HCT116 (cell line): ENCODE measurements at places on chromosomes 7 and 10.

- H3K27me3 ChIP-seq: no peaks in the 10 kb centered on the region
- peaks cover 6% of the 10 kb centered on the region; the same call in 1 of the 2 replicates for H3K4me1 ChIP-seq
- no peaks in the 10 kb centered on the region for H3K36me3 ChIP-seq
These were observed 99.2 kb downstream of the HECW1 start for GRCh38 chr7:43211693-43212092.

- no peaks in the 10 kb centered on the region for H3K4me1 ChIP-seq
- H3K27ac ChIP-seq: no peak overlapping the region
- no peaks in the 10 kb centered on the region for H3K27me3 ChIP-seq
- no peak overlapping the region for H3K4me3 ChIP-seq
These were observed 182.0 kb upstream of the PHYHIPL start for GRCh38 chr10:58994226-58995057.

- H3K27me3 ChIP-seq: no peaks in the 10 kb centered on the region
- no peaks in the 10 kb centered on the region for H3K36me3 ChIP-seq
- DNase-seq: no peak
- no peak overlapping the region for H3K27ac ChIP-seq
- H3K4me1 ChIP-seq: peaks cover 10% of the 10 kb centered on the region; the same call in 1 of the 2 replicates
These were observed 63.1 kb upstream of the ADRB1 start for GRCh38 chr10:113980408-113981087.

DNA sequence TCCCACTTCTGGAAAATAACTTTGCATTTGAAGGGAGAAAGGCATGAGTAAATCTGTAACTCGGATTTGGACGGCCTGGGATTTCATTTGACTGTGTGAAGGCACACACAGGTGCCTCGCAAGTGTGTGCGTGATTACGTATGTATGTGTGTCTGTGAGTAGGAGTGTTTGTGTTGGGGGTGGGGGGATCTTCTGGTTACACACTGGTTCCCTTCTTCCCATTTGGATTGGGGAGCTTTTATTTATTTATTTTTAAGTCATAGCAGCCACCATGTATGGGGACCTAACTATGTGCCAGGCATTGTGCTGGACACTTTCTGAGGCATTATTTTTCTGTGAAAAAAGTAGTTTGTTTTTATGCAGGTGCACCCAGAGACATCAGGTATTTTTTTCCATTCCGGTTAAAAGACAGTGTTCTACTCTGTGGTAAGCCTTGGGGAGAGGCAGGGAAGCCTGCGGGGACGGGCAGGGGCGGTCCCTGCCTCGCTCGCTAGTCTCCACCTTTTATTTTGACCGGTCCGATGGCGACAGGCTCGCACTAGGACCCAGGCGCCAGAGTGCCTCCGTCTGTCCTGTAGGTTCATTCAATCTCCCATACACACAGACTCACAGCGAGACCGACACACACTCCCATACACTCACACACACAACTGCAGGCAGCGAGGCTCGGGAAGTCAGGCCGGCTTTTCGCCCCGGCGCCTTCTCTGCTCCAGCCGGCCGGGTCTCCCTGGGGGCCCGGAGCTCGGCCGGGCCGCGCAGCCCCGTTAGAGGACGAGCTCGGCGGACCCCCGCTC is at the start of gene MXI1:
MXI1 (plus strand) TSS at position 595 of the 794 bp plus-strand sequence. CDS start 204 bp downstream, outside the sequence.
- H3K36me3 ChIP-seq: no peaks in the 10 kb centered on the region
- peak; percentile 85 for DNase-seq
- peak within 1 kb of the TSS; percentile 44; the same call in 1 of the 2 replicates for H3K27ac ChIP-seq

GRCh38 chr10:122992031-122992585 is 11.9 kb downstream of the PSTK start:
- H3K27ac ChIP-seq: no peak overlapping the region
- no peak for DNase-seq
- no peaks in the 10 kb centered on the region for H3K4me1 ChIP-seq
- peaks cover 17% of the 10 kb centered on the region; the same call in 1 of the 2 replicates for H3K36me3 ChIP-seq
- H3K27me3 ChIP-seq: no peaks in the 10 kb centered on the region
- H3K4me3 ChIP-seq: no peak overlapping the region

DNA sequence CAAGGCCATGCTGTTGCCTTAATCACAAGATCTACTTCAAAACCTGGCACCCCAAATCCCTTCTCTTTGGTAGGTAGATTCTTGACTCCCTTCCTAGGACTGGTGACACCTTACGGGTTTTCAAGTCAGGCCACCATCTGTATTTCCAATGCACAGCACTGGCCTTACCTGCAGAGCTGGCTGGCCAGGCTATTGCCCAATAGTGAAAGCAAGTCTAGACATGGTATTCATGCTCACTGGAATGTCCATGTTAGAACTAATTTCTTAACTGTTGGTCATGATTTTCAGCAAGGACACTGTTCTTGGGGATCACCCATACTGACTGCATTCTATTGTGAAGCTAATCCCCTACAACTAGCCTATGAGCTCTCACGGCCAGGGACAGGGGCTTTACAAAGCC is 313.1 kb upstream of the RNF32 start:
- H3K27me3 ChIP-seq: 0 out of 2 replicates have a peak, but pooled peaks cover 24% of the 10 kb centered on the region
- no peak overlapping the region for H3K4me3 ChIP-seq
- H3K36me3 ChIP-seq: no peaks in the 10 kb centered on the region
- H3K4me1 ChIP-seq: no peaks in the 10 kb centered on the region

DNA sequence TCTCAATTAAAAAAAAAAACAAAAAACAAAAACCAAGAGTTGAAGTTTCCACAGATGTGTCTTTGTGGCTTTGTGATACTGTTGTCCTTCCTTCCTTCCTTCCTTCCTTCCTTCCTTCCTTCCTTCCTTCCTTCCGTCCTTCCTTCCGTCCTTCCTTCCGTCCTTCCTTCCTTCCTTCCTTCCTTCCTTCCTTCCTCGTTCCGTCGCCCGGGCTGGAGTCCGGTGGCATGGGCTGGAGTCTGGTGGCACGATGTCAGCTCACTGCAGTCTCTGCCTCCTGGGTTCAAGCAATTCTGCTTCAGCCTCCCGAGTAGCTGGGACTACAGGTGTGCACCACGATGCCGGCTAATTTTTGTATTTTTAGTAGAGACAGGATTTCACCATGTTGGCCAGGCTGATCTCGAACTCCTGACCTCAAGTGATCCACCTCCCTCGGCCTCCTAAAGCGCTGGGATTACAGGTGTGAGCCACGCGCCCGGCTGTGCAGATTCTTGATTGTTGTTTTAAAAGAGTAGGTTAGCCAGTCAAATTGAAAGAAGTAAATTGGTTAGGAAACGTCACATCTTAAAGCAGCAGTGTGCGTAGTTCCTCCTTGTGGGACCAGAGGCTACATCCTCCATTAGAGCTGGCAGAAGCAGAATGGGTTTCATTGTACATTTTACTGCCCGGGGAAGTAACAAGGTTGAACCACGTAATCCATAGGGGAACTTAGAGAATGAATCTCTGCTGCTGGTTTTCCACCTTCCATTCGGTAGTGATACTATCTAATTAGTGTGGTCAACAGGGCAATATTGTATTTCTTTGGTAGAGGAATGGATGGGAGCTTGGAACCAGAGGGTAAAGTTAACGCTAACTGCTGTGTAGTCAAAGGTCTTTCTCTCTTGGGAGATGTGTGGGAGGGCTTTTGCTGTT is 20.6 kb downstream of the DNAJB6 start:
- DNase-seq: no peak
- no peak overlapping the region for H3K4me3 ChIP-seq
- peaks cover 11% of the 10 kb centered on the region for H3K36me3 ChIP-seq
- peaks cover 16% of the 10 kb centered on the region for H3K4me1 ChIP-seq
- H3K27me3 ChIP-seq: no peaks in the 10 kb centered on the region

DNA sequence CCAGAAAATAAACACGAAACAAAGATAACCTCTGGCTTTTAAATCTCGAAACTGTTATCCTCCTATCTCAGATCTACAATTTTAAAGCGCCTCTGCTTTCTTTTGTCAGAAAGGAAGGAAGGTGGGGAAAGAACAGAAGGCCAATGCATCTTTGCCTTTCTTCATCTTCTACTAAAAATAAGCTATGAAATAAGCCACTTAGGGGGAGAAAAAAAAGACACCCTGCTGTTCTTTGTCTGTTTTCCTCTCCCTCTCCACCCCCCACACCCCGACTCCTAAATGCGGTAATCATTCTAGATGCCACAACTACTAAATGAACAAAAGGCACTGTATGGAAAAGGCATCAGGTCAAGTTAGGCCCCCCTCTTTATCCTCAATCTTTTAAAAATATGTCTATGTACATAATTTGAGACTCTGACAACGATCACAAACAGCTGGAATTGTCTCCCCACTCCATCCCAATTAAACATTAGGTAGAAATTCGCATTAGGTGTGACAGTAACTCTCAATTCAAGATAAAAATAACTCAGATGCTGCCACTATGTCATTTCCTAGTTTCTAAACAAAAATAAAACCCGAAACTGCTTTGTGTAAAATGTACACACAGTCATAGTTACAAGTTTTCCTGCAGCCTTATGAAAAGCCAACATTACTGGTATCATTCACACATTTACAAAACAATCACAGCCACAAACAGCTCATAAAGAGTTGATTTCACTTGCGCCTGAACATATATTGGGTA is 2.4 kb downstream of the UBE2H start:
- H3K4me1 ChIP-seq: peaks cover 41% of the 10 kb centered on the region
- peak overlapping the region; percentile 81 for H3K27ac ChIP-seq
- peaks cover 3% of the 10 kb centered on the region; the same call in 1 of the 2 replicates for H3K36me3 ChIP-seq

- H3K27ac ChIP-seq: no peak overlapping the region
- H3K4me3 ChIP-seq: no peak overlapping the region
- peaks cover 26% of the 10 kb centered on the region for H3K4me1 ChIP-seq
- DNase-seq: no peak
These were observed 21.3 kb downstream of the CCDC3 start for GRCh38 chr10:12980102-12980661.

DNA sequence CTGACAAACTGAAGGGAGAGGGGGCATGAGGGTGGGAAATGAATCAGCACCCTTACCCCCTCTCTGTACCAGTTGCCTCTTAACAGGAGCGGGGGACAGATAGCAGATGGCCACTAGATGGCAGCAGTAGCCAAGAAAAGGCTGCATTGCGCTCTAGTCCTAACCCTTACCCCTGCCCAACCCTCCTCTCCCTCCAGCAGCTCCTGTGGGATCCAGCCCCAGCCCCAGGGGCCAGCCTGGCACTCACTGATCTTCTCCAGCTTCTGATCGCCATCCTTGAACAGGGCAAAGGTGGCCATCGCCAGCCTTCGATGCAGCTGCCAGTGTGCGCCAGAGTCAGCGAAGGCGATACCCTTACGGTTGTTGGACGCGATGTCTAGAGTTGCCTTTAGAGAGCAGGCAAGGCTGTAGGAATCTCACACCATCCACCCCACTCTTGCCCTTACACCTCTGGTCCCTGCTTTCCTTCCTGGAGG is 2.2 kb downstream of the CYP17A1 start:
- no peak overlapping the region for H3K27ac ChIP-seq
- no peaks in the 10 kb centered on the region; the same call in 1 of the 2 replicates for H3K27me3 ChIP-seq
- H3K36me3 ChIP-seq: no peaks in the 10 kb centered on the region
- no peak overlapping the region for H3K4me3 ChIP-seq
- no peaks in the 10 kb centered on the region for H3K4me1 ChIP-seq

GRCh38 chr7:82615527-82615926 is 171.9 kb upstream of the CACNA2D1 start:
- H3K27me3 ChIP-seq: no peaks in the 10 kb centered on the region
- H3K4me3 ChIP-seq: no peak overlapping the region
- no peak overlapping the region for H3K27ac ChIP-seq
- no peaks in the 10 kb centered on the region for H3K36me3 ChIP-seq
- H3K4me1 ChIP-seq: no peaks in the 10 kb centered on the region

DNA sequence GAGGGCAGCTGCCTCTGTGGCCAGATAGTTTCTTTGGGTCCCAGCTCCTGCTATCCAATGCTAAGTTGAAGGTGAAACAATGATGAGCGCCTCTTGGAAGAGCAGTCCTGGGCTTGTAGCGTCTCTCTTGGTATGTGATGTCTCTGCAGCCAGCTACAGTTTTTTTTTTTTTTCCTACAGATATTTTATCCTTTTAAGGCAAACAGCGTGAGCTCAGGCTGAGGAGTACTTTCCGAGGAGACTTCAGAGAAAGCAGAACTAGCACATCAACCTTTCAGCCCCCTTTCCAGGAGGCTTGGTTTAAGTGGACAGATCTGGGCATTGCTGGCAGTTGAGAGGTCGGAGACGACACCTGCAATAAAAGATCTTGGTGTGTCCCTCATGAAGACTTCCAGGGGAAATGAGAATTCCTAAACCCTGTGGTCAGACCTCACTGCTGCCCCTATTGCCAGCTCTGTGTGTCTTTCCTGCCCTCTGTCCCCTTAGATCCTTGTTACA is 9.1 kb downstream of the PRKG1 start:
- DNase-seq: no peak
- no peak overlapping the region for H3K27ac ChIP-seq
- no peaks in the 10 kb centered on the region for H3K36me3 ChIP-seq

- DNase-seq: no peak
- no peak overlapping the region for H3K4me3 ChIP-seq
- no peaks in the 10 kb centered on the region for H3K27me3 ChIP-seq
- H3K4me1 ChIP-seq: peaks cover 4% of the 10 kb centered on the region
- peaks cover 26% of the 10 kb centered on the region for H3K36me3 ChIP-seq
- H3K27ac ChIP-seq: no peak overlapping the region
These were observed 11.9 kb downstream of the SFRP5 start for GRCh38 chr10:97759946-97760345.

DNA sequence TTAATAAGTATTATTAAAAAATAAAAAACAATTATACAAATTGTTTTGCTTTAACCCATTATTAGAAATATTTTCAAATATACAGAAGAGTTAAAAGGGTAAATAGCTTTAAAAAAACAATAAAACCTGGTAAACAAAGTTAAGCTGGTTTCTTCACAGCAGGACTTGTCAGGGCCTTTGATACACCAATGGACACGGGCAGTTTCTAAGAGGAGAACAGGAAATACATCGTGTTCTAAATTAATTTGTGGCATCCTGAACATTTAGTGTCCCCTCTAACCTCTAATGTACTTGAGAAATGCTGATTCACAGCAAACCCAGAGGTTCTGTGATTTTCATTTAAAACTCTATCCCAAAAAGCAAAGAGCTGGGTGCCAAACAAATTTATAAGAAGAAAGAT is 80.8 kb downstream of the RAB11FIP2 start:
- H3K4me1 ChIP-seq: no peaks in the 10 kb centered on the region
- peaks cover 42% of the 10 kb centered on the region for H3K27me3 ChIP-seq
- H3K27ac ChIP-seq: no peak overlapping the region
- DNase-seq: no peak

GRCh38 chr7:151837285-151838042 is 39.5 kb downstream of the PRKAG2 start:
- no peaks in the 10 kb centered on the region for H3K27me3 ChIP-seq
- no peaks in the 10 kb centered on the region for H3K4me1 ChIP-seq
- H3K4me3 ChIP-seq: no peak overlapping the region
- H3K27ac ChIP-seq: no peak overlapping the region
- DNase-seq: no peak
